Breast epithelium (tissue), 4 donors: ENCODE measurements at places on chromosomes 2 and 18.

DNA sequence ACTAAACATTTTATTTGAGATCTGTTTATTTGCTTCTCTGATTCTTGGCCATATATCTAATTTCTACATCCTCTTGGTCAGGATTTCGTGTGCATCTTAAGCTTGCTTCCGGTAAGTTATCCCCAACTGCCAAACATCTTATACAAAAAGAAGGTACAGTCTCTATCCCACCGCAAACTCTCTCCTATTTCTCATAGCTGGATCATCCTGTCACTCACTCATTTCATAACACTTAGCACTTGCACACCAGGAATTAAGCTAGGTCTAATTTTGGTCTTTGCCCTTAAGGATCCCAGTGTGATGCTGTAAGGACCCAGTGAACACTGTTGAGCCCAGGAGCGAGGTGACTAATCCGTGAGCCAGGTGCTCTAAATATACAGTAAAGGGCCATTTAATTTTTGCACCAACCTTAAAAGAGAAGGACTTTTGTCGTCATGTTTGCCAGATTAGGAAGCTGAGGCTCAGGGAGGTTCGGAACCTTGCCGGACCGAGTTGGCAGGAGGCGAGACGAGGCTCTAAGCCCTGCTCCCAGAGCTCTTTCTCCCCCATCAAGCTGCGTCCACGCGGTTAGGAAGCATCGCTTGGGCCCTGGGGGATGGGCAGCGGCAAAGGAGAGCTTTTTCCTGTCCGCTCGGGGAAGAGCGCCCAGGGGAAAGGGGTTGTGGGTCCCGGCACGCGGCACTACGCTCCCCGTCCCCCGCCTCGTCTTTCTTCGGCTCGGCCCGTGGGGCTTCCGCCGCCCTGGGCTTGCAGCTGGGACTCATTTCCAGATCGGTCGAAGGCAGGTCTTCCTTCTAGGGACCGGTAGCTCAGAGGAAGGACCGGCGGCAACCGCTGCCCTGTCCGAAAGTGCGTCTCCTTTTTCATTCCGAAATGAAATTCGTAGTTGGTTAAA lies 4.1 kb upstream of the ITPRIPL1 start:
- no peaks in the 10 kb centered on the region for H3K36me3 ChIP-seq
- H3K4me3 ChIP-seq: peak overlapping the region; percentile 81
- no peaks in the 10 kb centered on the region for H3K27me3 ChIP-seq
- H3K27ac ChIP-seq: peak overlapping the region; percentile 58

- peak overlapping the region; percentile 25 for H3K27ac ChIP-seq
- H3K27me3 ChIP-seq: no peaks in the 10 kb centered on the region
- H3K4me3 ChIP-seq: no peak overlapping the region
- H3K36me3 ChIP-seq: no peaks in the 10 kb centered on the region
These were observed 11.5 kb downstream of the MFSD2B start for GRCh38 chr2:24021122-24021998.

DNA sequence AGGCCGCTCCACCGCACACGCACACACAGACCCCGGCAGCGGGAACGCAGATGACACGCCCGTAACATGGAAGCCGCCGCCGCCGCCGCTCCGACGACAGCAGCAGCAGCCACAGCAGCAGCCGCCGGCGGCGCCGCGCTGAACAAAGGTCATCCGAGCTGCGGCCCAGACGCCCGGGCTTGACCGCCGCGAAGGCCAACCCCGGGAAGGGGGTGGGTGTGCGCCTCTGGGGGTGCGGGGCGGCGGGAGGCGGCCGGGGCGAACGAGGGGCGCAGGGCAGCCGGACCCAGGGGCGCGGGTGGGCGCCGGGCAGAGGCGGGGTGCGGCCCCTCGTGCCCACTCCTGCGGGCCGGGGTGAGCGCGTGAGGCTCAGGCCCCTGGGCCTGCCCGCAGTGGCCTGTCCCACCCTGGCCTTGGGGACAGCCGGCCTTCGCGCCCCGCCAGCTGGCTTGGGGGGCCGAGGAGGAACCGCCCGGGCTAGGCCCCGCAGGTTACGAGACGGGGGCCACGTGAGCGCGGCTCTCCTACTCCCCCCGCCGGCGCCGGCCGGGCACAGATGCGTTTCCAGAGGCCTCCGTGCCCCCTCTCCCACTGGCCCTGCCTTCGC lies 1.0 kb upstream of the ZNF532 start:
- H3K36me3 ChIP-seq: no peaks in the 10 kb centered on the region
- H3K4me1 ChIP-seq: peaks cover 18% of the 10 kb centered on the region
- no peaks in the 10 kb centered on the region for H3K27me3 ChIP-seq

- H3K27ac ChIP-seq: no peak overlapping the region
- peaks cover 5% of the 10 kb centered on the region for H3K27me3 ChIP-seq
- H3K4me3 ChIP-seq: peak overlapping the region; percentile 86
- no peaks in the 10 kb centered on the region for H3K4me1 ChIP-seq
- H3K36me3 ChIP-seq: no peaks in the 10 kb centered on the region
- DNase-seq: no peak
These were observed 47.1 kb upstream of the CCDC150 start for GRCh38 chr2:196592331-196592910.

- H3K27me3 ChIP-seq: peaks cover 7% of the 10 kb centered on the region
- H3K36me3 ChIP-seq: no peaks in the 10 kb centered on the region
- no peaks in the 10 kb centered on the region for H3K4me1 ChIP-seq
- H3K27ac ChIP-seq: no peak overlapping the region
These were observed 90.6 kb downstream of the SNTG2 start for GRCh38 chr2:1041012-1041805.

DNA sequence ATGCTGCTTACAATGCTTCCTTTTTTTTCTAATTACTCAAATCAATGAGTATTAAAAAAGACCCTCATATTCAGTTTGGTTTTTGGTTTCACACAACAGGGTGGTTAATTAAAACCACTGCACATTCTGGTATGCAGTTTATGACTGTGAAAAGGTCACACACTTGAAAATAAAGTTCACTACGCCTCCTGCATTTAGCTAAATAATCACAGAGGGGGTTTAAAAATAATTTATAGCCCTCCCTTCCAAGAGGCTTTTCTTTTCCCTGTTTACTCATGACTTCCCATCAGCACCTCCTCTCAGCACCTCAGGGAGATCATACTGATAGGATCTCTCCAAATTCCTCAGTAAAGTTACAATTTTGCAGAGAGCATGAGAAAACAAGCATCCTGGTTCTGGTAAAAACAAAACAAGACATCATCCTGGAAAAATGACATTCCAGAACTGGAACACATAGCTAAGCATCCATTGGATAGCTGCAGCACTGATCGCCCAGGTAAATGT lies 129.5 kb upstream of the TMEM200C start:
- H3K4me1 ChIP-seq: no peaks in the 10 kb centered on the region
- H3K27me3 ChIP-seq: no peaks in the 10 kb centered on the region
- H3K27ac ChIP-seq: no peak overlapping the region
- H3K4me3 ChIP-seq: no peak overlapping the region

GRCh38 chr2:217740178-217740577 lies 262.6 kb downstream of the TNS1 start:
- H3K36me3 ChIP-seq: no peaks in the 10 kb centered on the region
- no peaks in the 10 kb centered on the region for H3K4me1 ChIP-seq
- no peak for DNase-seq
- H3K27ac ChIP-seq: no peak overlapping the region

DNA sequence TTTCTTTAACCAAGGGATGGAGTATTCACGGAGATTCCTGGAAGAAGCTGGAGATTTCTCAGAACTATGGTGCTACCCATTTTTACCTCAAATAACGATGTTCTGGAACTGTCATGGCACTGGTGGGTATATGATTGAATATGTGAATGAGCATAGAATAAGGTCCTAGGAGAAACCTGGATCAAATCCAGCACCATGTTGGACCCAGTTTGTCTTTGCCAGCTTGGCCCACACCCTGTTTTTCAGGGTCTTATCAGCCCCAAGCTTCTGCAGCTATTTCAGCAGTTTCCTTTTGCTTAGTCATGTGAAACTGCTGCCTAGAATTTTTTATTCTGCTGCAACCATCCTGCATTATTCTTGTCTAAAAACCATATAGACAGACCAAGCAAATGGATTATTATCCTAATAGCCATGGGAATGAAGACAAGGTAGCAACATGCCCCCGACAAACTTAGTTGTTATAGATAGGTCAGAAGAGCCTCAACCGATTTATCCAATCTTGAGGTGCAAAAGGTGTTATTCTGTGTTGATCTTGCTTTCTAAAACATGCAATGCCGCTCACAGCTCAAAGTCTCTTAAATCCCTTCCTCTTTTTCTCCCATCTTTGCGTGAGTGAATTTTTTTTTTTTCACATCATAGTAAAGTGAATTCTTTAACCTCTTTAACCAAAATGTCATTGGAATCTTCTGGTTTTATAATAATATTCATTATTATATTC lies 133.6 kb downstream of the PRPF40A start:
- no peak overlapping the region for H3K4me3 ChIP-seq
- H3K36me3 ChIP-seq: no peaks in the 10 kb centered on the region
- no peak for DNase-seq

DNA sequence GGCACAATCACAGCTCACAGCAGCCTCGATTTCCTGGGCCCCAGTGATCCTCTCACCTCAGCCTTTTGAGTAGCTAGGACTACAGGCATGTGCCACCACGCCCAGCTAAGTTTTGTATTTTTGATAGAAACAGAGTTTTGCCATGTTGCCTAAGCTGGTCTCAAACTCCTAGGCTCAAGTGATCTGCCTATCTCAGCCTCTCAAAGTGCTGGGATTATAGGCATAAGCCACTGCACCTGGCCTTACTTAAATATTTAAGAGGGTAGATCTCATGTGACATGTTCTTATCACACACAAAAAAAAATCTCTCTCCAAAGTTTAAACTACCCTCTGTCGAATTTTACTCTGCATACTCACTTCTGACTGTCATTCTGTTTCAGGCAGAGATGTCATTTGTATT lies 75.4 kb upstream of the CHRNA1 start:
- DNase-seq: no peak
- no peaks in the 10 kb centered on the region for H3K36me3 ChIP-seq
- no peak overlapping the region for H3K4me3 ChIP-seq

- no peaks in the 10 kb centered on the region for H3K27me3 ChIP-seq
- no peak overlapping the region for H3K4me3 ChIP-seq
- H3K27ac ChIP-seq: peak overlapping the region; percentile 48
- no peaks in the 10 kb centered on the region for H3K4me1 ChIP-seq
- no peak for DNase-seq
These were observed 106.0 kb downstream of the COPS8 start for GRCh38 chr2:237191714-237192081.

DNA sequence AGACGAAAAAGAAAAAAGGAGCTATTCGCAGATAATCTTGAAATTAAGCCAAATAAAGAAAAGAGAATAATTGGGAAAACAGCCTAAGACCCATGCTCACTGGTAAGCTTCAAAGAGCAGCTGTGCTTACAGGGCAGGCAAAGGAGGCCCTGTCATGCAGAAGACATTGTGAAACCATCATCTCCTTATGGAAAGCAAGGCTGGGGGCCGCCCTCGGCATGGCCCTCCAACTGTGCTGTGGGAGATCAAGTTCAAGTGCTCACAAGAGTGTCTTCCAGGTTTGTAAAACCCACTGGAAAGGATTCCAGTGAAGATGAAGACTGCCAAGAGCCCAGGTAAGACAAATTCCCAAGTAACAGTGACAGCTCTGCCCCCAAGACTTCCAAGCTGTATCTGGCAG lies 32.2 kb downstream of the ACVR1 start:
- H3K27me3 ChIP-seq: no peaks in the 10 kb centered on the region
- no peak overlapping the region for H3K4me3 ChIP-seq
- no peak for DNase-seq

- DNase-seq: no peak
- peak overlapping the region; percentile 76 for H3K27ac ChIP-seq
- H3K27me3 ChIP-seq: no peaks in the 10 kb centered on the region
- H3K36me3 ChIP-seq: peaks cover 7% of the 10 kb centered on the region
- H3K4me1 ChIP-seq: no peaks in the 10 kb centered on the region
- H3K4me3 ChIP-seq: no peak overlapping the region
These were observed 4.8 kb upstream of the MALL start for GRCh38 chr2:110120171-110121051.

GRCh38 chr2:215680605-215681598 lies 245.0 kb upstream of the FN1 start:
- peak; percentile 19 for DNase-seq
- no peak overlapping the region for H3K4me3 ChIP-seq
- no peak overlapping the region for H3K27ac ChIP-seq
- H3K4me1 ChIP-seq: no peaks in the 10 kb centered on the region

- DNase-seq: no peak
- no peaks in the 10 kb centered on the region for H3K27me3 ChIP-seq
- peaks cover 8% of the 10 kb centered on the region for H3K4me1 ChIP-seq
- no peak overlapping the region for H3K4me3 ChIP-seq
These were observed 103.1 kb upstream of the APCDD1 start for GRCh38 chr18:10351219-10351818.

GRCh38 chr2:151289972-151290866 lies 751 bp upstream of the NMI start:
- H3K27ac ChIP-seq: peak overlapping the region; percentile 99
- H3K27me3 ChIP-seq: no peaks in the 10 kb centered on the region
- H3K36me3 ChIP-seq: no peaks in the 10 kb centered on the region
- peak overlapping the region; percentile 89 for H3K4me3 ChIP-seq
